ENCODE measurements at places on chromosomes 5 and 9.

GRCh38 chr5:1317921-1318565, 23.2 kb upstream of the TERT start:
- DNase-seq, result no peak

DNA sequence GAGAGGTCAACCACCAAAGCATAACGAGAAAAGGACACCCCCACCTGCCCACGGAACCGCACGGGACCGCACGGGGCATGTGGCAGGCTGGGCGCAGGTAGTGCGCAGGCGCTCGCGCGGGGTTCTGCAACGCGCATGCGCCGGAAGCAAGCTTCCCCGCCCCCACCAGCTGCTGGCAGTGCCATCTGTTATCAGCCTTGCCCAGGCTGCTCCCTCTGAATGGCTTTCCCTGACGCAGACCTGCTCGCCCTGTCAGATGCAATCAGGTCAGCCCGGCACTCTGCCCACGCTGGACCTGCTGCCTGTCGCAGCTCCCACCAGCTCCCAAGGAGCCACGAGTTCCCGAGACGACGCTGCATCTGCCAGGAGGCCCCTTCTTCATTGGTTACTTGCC, 22.8 kb downstream of the PTCH1 start:
- no peak for DNase-seq

DNA sequence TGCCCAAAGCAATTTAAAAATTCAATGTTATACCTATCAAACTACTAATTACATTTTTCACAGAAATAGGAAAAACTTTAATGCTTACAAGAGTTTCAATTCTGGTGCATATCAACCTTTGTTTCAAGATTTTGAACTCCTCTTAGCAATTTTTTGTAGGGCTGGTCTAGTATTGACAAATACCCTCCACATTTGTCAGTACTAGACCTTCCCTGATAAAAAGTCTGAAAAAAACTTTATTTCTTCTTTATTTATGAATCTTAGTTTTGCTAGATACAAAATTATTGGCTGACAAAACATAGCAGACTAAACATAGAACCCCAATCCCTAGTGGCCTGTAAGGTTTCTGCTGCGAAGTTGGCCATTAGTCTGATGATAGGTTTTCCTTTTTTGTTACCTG, 1804.9 kb downstream of the EFNA5 start:
- no peak for DNase-seq

DNA sequence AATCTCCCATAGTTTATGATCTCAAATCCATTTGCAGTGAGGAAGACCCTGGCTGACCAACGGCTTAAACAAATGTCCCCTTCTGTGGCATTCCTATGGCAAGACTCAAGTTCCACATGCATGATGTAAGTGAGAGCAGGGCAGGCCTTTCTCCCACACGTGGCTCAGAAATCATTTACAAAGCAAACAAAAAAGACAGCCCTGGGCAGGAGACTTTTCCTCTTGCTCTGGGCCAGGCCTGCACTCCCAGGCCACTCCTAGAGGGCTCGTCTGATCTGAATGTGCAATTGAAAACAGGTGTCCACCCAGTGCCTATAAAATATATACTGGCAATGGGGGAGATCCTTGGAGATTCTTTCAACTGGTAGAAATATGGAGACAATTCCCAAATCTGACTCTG, 123.1 kb downstream of the DMRT2 start:
- DNase-seq, result no peak

- no peak for DNase-seq
Measured at GRCh38 chr5:35899800-35900199, 38.6 kb downstream of the CAPSL start.

GRCh38 chr5:16784843-16785791, 151.0 kb downstream of the MYO10 start:
- DNase-seq, result no peak

GRCh38 chr9:26800322-26800721, 92.3 kb downstream of the CAAP1 start:
- no peak for DNase-seq

DNA sequence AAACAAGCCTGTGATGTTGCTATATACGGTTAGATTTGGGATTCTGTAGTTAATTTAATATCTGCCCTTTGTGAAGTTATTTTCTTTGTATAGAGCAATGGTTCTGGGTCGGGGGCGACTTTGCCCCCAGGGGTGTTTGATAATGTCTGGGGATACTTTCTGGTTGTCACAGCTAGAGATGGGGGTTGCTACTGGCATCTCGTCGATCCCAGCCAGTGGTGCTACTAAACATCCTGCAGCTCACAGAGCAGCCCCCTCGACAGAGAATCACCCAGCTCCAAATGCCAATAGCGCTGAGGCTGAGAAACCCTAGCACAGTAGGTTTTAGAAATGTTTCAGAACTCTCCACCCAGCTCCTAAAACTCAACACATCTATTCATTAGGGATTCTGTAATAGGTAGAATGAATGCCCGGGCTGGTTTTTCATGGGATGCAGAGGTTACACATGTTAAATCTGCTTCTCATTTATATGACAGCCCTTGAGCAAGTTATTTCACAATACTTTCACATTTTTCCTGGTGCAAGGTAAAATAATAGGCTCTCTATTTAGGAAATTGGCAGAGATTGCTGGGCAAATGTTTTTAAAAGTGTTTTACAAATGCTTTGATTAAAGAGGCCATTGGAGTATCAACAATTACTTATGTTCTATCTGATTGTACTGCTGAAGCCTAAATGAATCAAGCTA, 75.2 kb upstream of the CTSL start:
- peak; percentile 21 for DNase-seq

DNA sequence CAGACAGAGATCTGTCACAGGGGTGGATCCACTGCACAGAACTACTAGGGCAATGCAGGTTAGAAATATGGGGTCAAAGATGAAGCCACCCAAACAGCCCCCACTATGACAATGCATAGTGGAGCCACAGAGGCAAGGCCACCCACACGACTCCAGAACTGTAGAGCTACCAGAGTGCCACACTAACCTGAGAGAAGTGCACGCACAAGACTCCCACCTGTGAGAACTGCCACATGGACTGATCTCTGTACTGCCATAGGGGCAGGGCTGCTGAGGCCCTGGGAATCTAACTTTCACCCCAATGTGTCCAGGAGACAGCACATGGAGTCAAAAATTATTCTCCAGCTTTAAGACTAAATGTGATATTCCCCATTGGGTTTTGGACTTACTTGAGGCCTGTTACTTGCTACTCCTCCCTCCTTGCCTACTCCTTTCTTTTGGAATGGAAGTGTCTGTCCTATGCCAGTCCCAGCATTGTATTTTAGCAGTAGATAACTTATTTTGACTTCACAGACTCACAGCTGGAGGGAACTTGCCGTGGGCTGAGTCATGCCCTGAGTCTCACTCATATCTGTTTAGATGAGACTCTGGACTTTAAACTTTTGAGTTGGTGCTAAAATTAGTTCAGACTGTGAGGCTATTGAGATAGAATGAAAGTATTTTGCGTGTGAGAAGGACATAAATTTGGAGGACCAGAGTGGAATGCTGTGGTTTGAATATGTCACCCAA, 853.3 kb downstream of the MAT2B start:
- DNase-seq, result no peak

GRCh38 chr9:134959126-134959970, 41.6 kb upstream of the FCN1 start:
- no peak for DNase-seq

DNA sequence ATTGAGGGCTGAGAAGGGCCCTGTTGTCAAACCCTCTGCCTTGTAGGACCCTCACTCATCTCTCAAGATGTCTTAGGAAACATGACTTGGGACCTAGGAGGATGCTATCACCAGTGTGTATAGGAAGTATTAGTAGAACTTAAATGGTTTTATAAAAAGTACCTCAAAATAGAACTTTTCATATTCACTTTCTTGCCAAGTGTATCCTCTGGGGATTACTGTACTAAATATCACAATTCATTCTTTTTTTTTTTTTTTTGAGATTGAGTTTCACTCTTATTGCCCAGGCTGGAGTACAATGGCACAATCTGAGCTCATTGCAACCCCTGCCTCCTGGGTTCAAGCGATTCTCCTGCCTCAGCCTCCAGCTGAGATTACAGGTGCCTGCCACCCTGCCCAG, 56.2 kb downstream of the ARHGEF28 start:
- no peak for DNase-seq

- no peak for DNase-seq
Measured at GRCh38 chr9:89822996-89823395, 218.2 kb downstream of the GADD45G start.
